ENCODE measurements at places on chromosomes 5 and 9.
A peak's percentile ranks its signal among the peaks of the same experiment; 100 is the strongest.

DNA sequence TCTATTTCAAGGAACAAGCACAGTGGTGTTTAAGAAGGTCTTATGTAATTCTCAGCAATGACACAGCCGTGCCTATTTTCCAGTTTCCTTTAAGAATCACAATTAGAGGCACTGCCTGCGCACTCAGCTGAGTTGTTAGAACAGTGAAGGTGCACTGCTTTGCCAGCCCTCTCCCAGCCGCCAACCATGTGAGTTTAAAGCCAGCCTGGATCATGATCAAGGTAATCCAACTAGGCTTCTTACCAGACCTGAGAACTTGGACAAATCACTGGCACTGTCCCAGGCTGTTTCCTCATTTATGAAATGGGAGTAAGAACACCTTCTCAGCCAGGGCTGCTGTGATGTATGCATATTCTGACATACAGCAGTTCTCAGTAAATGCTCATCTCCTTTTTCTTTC is 99.6 kb downstream of the ASTN2 start:
- no peak overlapping the region for H3K27ac ChIP-seq
- H3K4me1 ChIP-seq, result no peaks in the 10 kb centered on the region
- no peak overlapping the region for H3K4me3 ChIP-seq
- DNase-seq, result no peak

DNA sequence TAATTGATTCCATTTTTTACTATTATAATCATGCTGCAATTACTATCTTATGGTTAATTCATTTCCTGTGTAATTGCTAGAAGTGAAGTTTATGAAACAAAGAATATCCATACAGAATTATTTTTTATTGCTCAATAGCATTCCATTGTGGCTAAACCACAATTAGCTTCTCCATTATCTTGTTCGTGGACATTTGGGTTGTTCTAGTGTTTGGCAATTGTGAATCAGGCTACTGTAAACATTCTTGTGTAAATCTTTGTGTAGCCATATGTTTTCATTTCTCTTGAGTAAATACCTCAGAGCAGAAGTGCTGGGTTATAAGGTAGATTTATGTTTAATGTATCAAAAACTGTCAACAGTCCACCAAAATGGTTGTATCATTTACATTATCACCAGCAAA is 341.1 kb downstream of the MAT2B start:
- no peaks in the 10 kb centered on the region for H3K4me1 ChIP-seq
- H3K36me3 ChIP-seq, result no peaks in the 10 kb centered on the region
- no peak overlapping the region for H3K4me3 ChIP-seq
- DNase-seq, result no peak

DNA sequence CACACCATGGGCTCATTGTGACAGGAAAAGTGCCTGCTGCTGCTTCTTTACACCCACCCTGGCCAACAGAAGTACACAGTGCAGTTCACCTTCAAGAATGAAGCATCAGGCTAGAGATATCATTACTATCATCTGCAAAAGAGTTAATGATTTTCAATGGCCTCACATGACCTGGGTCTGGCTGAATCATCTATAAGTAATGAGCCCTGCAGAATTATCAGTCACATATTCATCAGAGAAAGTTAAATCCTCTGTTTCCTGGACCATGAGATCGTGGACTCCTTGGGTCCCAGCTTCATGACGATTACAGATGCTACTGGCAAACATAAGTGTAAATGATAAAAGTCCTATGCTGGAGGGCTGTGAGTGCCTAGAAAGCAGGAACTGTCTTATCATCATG is 8.3 kb downstream of the BAG1 start:
- no peak overlapping the region for H3K27ac ChIP-seq
- H3K27me3 ChIP-seq, result no peaks in the 10 kb centered on the region
- H3K4me1 ChIP-seq, result no peaks in the 10 kb centered on the region
- no peak overlapping the region for H3K4me3 ChIP-seq

GRCh38 chr9:133889584-133890301 is 102.4 kb downstream of the VAV2 start:
- H3K27ac ChIP-seq, result no peak overlapping the region
- H3K4me3 ChIP-seq, result no peak overlapping the region
- H3K27me3 ChIP-seq, result no peaks in the 10 kb centered on the region
- no peaks in the 10 kb centered on the region for H3K36me3 ChIP-seq
- DNase-seq, result no peak
- no peaks in the 10 kb centered on the region for H3K4me1 ChIP-seq

DNA sequence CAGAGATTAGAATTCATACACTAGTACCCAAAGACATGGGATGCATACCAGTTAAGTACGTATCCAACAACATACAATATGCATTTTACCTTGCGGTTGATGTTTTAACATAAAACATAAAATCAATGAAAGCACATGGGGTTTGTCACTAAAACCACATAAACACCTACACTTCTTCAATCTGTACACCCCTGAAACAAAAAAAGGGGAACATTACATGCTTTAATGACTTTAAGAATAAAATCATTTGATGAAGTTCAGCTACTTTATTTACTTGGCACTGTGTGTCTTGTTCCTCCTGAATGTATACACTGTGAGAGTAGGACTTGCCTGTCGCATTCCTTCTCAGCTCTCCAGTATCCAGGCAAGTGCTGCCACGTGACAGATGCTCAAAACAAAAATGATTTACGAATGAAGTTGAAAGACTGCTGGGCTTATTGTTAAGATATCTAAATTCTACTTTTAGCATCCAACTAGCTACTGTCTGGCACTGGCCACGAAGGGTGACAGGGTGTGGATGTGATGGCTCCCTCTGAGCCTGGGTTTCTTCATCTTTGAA is 21.0 kb downstream of the TNFSF15 start:
- no peak for DNase-seq
- no peaks in the 10 kb centered on the region for H3K4me1 ChIP-seq
- H3K4me3 ChIP-seq, result no peak overlapping the region

GRCh38 chr5:60352992-60353599 is 346.9 kb downstream of the DEPDC1B start:
- no peak for DNase-seq
- H3K4me1 ChIP-seq, result no peaks in the 10 kb centered on the region
- no peak overlapping the region for H3K27ac ChIP-seq
- no peaks in the 10 kb centered on the region for H3K27me3 ChIP-seq
- H3K36me3 ChIP-seq, result no peaks in the 10 kb centered on the region

- no peak overlapping the region for H3K4me3 ChIP-seq
- H3K27ac ChIP-seq, result no peak overlapping the region
- no peaks in the 10 kb centered on the region for H3K36me3 ChIP-seq
- no peak for DNase-seq
Observed at GRCh38 chr9:82404196-82404870, 415.8 kb downstream of the SPATA31D1 start.

DNA sequence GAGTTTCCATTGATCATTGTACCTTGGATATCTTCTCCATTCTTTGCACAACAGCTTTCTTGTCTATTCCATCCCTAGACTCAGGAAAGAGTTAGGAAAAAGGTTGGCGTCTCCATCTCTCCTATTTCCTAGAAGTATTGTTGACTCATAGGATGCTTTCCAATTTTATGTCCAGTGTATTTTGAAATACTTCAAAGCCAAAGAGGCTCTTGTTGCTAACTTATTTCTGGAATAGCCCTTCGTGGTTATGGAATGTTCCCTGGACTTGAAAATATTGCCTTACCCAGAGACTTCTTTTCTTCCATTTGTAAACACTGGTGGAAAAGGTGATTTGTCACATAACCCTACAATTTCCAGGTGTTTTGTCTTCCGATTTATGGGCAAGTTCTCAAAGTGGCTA is 402.3 kb upstream of the ZNF608 start:
- H3K36me3 ChIP-seq, result no peaks in the 10 kb centered on the region
- H3K4me1 ChIP-seq, result no peaks in the 10 kb centered on the region
- H3K27ac ChIP-seq, result no peak overlapping the region
- DNase-seq, result no peak

- H3K27ac ChIP-seq, result no peak overlapping the region
- H3K36me3 ChIP-seq, result no peaks in the 10 kb centered on the region
- no peaks in the 10 kb centered on the region for H3K27me3 ChIP-seq
- H3K4me3 ChIP-seq, result no peak overlapping the region
- DNase-seq, result no peak
Observed at GRCh38 chr9:75671354-75671753, 219.1 kb upstream of the PCSK5 start.

DNA sequence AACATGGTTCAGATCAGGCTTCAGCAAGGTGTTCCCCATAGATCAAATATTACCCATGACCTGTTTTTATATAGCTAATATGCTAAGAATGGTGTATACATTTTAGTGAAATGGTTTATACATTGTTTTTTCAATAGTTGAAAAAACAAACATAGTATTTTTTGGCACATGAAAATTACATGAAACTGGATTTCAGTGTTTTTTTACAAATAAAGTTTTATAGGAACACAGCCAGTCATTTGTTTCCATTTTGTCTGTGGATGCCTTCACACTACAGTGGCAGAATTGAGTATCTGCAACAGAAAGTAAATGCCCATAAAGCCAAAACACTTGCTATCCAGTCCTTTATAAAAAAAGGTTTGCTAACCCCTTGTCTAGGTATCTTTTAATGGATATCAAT is 134.5 kb upstream of the TNFAIP8 start:
- no peak for DNase-seq
- no peak overlapping the region for H3K27ac ChIP-seq
- no peaks in the 10 kb centered on the region for H3K4me1 ChIP-seq
- H3K36me3 ChIP-seq, result peaks cover 5% of the 10 kb centered on the region

- no peak for DNase-seq
- no peak overlapping the region for H3K27ac ChIP-seq
- H3K4me1 ChIP-seq, result peaks cover 22% of the 10 kb centered on the region
- no peaks in the 10 kb centered on the region for H3K27me3 ChIP-seq
- no peaks in the 10 kb centered on the region for H3K36me3 ChIP-seq
Observed at GRCh38 chr5:143229426-143229895, 174.0 kb downstream of the NR3C1 start.

DNA sequence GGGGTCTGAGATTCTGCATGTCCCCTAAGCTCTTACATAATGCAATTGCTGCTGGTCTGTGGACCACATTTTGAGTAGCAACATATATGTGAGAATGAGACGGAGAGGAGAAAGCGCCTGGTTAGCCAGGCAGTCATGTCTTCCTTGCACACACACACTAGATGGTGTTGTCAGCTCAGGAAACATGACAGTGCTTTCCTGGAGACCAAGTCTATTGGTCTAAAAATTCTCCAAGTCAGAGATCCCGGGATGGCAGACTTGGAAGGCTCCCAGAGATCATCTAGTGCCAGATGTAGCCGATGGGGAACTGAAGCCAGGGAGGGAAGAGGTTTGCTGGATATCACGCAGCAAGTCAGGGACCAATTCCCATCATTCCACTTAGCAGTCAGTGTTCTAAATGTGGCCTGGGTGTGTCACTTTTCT is 53.4 kb downstream of the GALNT12 start:
- H3K4me3 ChIP-seq, result no peak overlapping the region
- no peaks in the 10 kb centered on the region for H3K36me3 ChIP-seq
- no peak overlapping the region for H3K27ac ChIP-seq
- no peaks in the 10 kb centered on the region for H3K4me1 ChIP-seq
- no peak for DNase-seq

GRCh38 chr5:81782811-81783210 is 31.9 kb upstream of the SSBP2 start:
- no peak for DNase-seq
- H3K27ac ChIP-seq, result no peak overlapping the region
- H3K27me3 ChIP-seq, result no peaks in the 10 kb centered on the region
- H3K4me3 ChIP-seq, result no peak overlapping the region
- H3K36me3 ChIP-seq, result no peaks in the 10 kb centered on the region
- peaks cover 18% of the 10 kb centered on the region for H3K4me1 ChIP-seq

- H3K4me3 ChIP-seq, result peak within 1 kb of the TSS; percentile 79
- H3K27me3 ChIP-seq, result no peaks in the 10 kb centered on the region
- H3K36me3 ChIP-seq, result peaks cover 23% of the 10 kb centered on the region
- peak; percentile 88 for DNase-seq
- H3K27ac ChIP-seq, result peak within 1 kb of the TSS; percentile 77
Observed at GRCh38 chr5:157265714-157266285, at the start of gene CYFIP2. Gene CYFIP2, plus strand, starts transcription at chr5:157266123. Its CDS starts 19,239 bp downstream, at chr5:157285362.

DNA sequence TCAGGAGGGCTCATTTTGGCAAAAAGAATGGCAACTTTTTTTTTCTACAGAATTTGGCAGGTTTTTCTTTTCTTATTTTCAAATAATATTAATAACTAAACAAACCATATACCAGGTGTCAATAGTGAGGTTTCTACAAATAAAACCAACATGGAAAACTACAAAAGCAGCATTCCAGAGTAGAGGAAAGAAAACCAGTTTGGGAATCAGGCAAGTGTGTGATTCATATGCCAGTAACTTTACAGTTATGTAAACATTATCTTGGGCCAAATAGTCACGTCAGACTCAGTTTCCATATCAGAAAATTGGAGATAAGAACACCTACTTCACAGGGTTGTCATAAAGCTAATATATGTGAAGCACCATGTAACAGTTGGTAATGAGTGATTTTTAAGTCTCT is 51.7 kb downstream of the FBXW11 start:
- peaks cover 19% of the 10 kb centered on the region for H3K4me1 ChIP-seq
- no peaks in the 10 kb centered on the region for H3K36me3 ChIP-seq
- DNase-seq, result no peak
- no peaks in the 10 kb centered on the region for H3K27me3 ChIP-seq
- no peak overlapping the region for H3K4me3 ChIP-seq

GRCh38 chr9:129178568-129179382 is 714 bp upstream of the IER5L start:
- H3K4me3 ChIP-seq, result no peak overlapping the region
- no peaks in the 10 kb centered on the region for H3K27me3 ChIP-seq
- no peak overlapping the region for H3K27ac ChIP-seq

DNA sequence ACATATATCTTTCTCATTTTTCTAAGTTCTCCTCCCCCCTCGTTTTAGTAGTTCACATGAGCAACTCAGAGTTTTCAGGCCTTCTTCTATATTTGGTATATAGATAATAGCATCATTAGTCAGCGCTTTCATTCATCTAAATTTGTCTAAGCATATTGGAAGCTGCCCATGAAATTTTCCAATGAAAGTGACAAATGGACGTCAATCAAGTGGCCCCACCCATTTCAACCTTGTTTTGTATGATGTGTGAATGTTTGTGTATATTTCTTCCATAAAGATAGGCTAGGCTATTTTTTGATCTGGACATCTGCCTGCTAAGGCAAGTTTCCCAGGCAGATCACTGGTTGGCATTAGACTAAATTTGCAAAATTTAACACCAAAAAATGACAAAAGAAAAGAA is 104.0 kb upstream of the SSBP2 start:
- no peaks in the 10 kb centered on the region for H3K36me3 ChIP-seq
- no peaks in the 10 kb centered on the region for H3K27me3 ChIP-seq
- peaks cover 27% of the 10 kb centered on the region for H3K4me1 ChIP-seq
- no peak overlapping the region for H3K27ac ChIP-seq
- no peak overlapping the region for H3K4me3 ChIP-seq

DNA sequence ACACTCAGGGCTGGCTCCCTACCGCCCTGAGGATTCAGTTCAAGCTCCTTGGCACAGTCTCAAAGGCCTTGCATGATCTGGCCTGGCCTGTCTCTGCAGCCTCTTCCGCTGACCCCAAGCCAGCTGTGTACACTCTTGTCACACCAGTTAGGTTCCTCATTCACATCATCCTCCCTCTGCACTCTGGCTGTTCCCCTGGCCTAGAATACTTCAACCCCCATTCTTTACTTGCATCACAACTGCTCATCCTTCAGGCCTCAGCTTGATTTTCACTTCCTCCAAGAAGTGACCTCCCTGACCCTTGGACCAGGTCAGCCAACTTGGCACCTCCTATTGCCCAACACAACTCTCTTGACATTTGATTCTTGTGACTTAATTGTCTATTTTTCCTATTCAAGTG is 18.9 kb upstream of the PFDN1 start:
- DNase-seq, result no peak
- no peaks in the 10 kb centered on the region for H3K27me3 ChIP-seq
- H3K4me3 ChIP-seq, result no peak overlapping the region
- H3K4me1 ChIP-seq, result no peaks in the 10 kb centered on the region
- H3K36me3 ChIP-seq, result no peaks in the 10 kb centered on the region

Data from CD4-positive, alpha-beta T cell (primary cell).